Cerebellum (tissue), 4 donors: ENCODE measurements at places on chromosomes 5 and 9. TPM values are rescaled to one million over a fixed set of nuclear protein-coding genes. Genes with fewer than 3 reads are reported as not detected.

Gene ASTN2
- total RNA-seq, result 36.7 TPM

Gene OLFM1
- 68.8 TPM for total RNA-seq

Gene C5orf52
- not detected for total RNA-seq

Gene SHOC1
- not detected for total RNA-seq

Gene LCN15
- not detected for total RNA-seq

Gene PTGR1
- total RNA-seq, result 21.3 TPM

Gene ANKRD34B
- 0.27 TPM for total RNA-seq

DNA sequence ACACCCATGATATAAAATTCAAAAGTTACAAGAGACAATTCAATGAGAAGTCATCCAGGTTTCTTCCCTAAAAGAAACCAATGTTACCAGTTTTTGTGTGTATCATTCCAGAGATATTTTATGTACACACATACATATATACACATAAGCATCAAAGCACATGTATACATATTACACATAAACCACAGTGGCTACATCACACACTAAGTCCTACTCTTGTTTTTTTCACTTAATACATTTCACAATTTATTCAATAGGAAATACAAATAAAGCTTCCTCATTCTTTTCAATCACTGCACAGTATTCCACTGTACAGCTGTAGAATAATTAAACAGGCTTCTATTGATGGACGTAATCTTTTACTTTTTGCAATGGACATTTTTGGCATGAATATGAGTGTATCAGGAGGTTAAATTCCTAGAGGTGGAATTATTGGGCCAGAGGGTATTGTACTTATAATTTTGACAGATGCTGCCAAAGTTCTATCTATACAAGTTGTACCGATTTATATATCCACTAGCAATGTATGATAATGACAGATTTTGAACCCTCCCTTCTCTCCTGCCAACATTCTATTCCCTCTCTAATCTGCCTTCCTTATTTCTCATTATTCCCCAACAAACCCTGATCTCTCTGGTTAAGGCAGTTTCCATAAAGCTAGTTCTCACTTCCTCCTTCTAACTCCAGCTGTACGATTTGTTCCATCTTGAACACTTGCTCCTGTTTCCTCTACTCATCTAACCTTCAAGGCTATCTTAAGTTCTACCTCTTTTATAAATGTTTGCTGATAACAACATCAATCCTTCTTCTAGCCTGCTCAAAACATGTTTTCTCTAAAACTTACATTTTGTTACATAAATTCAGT, 35.2 kb downstream of the MRPS27 start:
- no peak for DNase-seq

DNA sequence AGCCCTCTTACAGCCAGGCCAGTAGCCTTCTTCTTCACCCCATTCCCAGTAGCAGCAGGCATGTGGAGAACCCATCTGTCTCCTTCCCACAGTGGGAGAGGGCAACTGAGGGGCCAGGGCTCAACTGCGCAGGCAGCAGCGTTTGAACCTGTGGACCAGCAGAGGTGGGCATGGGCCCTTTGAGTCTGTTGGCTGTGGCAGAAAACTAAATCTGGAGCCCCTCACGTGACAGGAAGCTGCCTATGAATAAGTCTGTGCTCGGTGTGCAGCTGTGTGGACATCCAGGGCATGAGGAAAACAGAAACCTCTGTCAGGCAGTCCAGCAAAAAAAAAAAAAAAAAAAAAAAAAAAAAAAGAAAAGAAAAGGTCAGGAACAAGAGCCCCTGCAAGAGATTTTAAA, 189.2 kb upstream of the NR3C1 start:
- peak; percentile 24 for DNase-seq

GRCh38 chr9:74595286-74595685, 98.2 kb downstream of the RORB start:
- no peak for DNase-seq

DNA sequence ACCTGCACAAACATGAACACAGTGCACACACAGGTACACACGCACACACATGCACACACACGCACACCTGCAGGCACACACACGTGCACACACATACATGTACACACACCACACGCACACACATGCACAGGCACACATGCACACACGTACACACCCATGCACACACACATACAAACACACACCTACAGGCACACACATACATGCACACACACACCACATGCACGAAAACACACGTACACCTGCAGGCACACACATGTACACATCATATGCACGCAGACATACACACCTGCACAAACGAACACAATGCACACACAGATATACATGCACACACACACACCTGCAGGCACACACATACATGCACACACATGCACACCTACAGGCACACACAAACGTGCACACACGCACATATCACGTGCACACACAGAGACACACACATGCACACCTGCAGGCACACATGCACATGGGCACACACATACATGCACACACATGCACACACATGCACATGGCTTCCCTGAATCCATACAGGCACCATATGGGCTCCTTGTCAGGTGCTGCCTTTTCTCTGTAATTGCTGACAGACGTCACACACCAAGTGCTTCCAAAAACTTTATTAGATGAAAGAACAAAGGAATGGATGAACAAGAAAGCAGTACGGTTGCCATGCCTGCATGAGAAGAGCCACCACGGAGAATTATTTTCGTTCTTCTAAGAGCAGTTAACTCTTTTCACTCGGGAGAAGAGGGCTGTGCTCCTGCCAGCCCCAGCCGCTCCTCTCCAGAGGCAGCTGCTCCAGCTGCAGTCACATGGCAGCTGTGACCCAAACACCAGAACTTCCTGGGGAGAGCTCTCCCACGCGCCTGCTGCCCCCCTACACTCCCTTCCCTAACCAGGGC, 57.2 kb downstream of the EXD3 start:
- no peak for DNase-seq

GRCh38 chr9:15222313-15222712, 84.7 kb downstream of the TTC39B start:
- DNase-seq, result no peak

GRCh38 chr5:159504106-159504856, 174.0 kb upstream of the IL12B start:
- no peak for DNase-seq

- no peak for DNase-seq
These were observed 126.3 kb downstream of the UNC13B start for GRCh38 chr9:35287987-35288632.

DNA sequence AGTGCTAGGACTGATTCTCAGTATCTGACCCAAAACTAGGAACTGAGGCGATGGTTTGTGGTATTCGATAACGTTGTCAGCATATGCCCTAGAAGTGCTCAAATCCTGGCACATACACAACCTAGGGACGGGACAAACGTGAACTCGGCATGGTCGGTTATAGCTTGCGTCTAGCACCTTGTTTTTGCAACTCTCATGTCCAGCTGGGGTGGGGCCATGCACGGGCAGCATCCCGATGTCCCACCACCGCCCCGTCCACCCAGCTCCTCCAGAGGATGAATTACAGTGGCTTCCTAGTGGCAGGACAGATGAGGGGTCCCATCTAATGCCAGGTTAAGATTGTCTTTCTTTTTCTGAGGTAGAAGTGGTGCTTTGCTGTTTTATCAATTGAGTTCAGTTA, 31.6 kb downstream of the PROP1 start:
- DNase-seq, result no peak

DNA sequence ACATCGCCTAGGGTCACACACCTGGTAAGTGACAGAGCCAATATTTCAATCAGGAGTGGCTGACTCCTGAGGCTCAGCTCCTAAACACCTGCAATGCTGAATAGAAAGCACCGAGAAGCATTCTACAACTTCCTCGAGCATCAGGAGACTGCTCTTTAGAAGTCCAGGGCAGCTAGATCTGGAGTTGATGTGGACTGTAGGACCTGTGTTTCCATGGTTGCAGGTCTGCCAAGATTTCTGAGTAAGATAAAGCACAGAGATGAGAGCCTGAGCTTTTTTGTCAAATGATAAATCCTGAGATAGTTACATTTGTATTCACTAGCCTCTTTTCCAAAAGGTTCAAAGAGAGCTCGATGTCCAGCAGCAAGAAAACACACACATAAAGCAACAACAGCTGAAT, 43.8 kb downstream of the YIPF5 start:
- DNase-seq, result no peak

GRCh38 chr9:93059011-93059714, 662 bp downstream of the SUSD3 start:
- no peak for DNase-seq

DNA sequence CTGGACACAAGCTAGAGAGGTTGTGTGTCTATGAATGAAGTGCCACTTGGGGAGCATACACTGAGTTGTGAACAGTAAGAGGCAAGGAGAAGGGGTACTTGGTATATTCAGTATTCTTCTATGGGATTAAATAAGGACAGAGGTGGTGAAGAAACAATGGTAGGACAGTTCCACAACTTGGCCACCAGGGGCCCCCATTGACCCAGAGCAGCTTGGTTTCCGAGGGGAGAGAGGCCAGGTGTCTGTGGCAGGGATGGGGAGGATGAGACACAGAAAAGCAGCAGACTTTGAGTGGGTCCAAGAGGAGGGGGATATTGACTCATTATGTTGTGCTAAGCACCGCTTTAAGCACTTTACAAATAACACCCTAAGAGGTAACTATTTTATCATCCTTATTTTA, 220.6 kb downstream of the MELK start:
- DNase-seq, result no peak

DNA sequence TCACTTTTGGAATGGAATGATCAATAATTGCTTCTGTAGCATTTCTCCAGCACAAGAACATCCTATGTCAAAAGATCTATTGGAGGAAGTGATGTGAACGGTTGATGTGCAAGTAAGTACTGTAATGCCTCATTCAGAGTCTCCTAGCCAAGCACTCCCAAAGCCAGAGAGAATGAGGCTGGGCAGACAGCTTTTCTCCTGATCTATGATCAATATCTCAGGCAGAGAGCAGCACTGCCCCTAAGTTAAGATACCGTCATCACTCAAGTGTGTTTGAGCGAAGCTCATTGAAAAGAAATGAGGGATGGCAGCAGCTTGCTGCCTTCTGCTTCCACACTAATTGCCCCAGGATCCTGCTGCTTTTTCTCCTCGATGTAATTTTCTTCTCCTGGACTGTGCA, 324.1 kb upstream of the GRAMD2B start:
- DNase-seq, result no peak

DNA sequence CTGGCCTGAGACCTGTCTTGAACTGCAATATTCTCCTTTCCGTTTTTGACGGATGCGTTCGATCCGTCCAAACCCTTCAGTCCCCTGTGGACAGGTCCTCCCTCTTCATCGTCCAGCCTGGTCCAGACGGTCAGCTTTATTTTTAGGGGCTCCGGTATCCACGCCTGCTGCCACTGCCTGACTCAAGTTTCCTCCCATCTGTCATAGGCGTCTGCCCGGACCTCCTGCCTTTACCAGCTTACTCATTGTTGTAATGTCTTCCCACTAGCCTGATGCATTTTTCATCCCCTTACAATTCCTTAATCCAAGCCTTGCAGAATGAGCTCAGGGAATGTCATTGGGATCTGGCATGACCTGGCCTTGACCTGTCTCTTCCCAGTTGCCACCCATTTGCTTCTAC, 145.8 kb downstream of the TENT4A start:
- DNase-seq, result peak; percentile 64

DNA sequence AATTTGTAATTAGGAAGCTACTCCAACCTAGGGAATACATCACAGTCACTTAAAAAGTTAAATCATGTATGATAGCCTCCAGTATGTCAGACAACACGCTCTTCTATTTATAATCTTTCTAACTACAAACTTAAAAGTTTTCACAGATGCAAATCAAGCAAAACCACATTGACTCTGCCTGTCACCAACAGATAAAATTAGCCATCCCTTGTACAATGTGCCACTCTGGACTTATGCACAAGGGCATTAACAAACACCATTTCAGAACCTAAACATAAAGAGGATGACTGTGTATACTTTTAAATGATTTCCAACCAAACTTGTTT, 14.7 kb downstream of the ERP44 start:
- no peak for DNase-seq

DNA sequence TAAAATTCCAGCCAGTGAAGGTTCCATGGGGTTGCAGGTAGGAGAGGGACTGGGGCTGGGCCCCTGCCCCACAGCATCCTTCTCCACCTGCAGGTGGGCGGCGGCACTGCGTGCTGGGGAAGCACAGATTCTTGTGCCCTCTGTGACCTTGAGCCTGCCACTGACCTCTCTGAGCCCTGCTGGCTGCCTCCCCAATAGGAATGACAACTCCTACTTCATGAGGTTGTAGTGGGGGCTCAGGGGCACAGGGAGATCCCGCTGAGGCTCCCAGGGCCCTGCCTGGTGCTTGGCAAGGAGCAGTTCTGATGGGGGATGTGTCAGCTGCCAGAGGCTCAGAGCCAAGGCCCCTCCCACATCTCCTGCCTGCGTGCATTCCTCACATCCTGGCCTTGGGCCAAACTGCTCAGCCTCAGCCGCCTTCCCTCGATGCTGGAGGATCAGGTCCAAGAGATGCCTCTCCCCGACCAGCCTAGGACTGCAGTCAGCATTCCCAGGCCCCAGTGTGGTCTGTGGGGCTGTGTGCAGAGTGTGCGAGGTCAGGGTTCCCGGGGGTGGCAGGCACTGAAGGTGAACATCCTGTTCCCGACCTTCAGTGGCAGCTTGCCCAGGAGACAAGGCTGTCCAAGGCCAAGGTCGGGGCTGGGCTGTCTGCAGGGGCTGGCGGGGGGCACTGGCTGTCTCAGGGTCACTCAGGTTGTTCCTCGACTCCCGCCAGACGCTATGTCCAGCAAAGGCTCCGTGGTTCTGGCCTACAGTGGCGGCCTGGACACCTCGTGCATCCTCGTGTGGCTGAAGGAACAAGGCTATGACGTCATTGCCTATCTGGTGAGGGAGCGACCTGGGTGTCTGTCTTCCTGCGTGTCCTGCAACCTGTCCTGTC, 7.0 kb downstream of the ASS1 start:
- DNase-seq, result peak; percentile 64
